ENCODE measurements at places on chromosomes 11 and 22. TPM values are rescaled to one million over a fixed set of nuclear protein-coding genes. Genes with fewer than 3 reads are reported as not detected.
A peak's percentile ranks its signal among the peaks of the same experiment; 100 is the strongest.

The GDPD4 gene
- 0.13 TPM for total RNA-seq

The SPON1 gene
- total RNA-seq: 23.3 TPM

The OR51G2 gene
- not detected for total RNA-seq

The EMID1 gene
- 5.7 TPM for total RNA-seq

- H3K27me3 ChIP-seq: no peaks in the 10 kb centered on the region
- H3K4me3 ChIP-seq: peak overlapping the region; percentile 79
- H3K4me1 ChIP-seq: peaks cover 10% of the 10 kb centered on the region
- H3K36me3 ChIP-seq: peaks cover 6% of the 10 kb centered on the region
These were observed 688 bp downstream of the PTS start for GRCh38 chr11:112226831-112227401.

DNA sequence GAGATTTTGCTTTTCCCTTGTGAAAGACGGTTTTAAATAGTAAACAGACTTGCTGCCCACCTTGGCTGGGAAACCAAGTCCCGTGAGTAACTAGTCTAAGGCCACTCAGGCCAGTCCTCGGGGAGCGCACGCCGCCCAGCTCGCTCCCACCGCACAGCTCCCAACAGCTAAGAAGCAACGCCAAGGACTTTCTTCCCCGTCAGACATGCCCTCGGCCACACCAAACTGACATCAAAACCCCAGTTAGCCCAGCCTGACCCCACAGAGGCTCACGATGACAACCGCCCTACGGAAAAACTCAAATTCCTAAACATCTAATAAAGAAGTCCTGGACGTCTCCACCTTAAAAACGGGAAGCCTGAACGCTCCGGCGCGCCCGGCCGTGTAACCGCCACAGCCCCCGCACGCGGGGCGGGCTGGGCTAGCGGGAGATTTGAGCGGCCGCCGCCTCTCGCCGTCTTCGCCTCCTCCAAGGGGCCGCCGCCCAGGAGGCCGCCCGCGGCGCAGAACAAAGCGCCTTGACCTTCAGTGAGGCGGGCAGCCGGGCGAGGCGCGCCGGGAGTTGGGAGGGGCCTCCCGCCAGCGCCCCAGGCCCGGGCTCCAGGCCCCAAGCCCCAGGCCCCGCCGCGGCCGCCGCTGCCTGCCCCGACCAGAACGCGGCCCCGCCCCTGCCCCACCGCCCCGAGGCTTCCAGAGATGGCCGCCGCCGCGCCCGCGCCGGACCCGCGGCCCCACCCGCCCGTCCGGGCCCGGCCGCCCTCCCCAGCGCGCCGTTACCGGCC is 486 bp downstream of the NAP1L4 start:
- H3K4me1 ChIP-seq: peaks cover 18% of the 10 kb centered on the region
- peaks cover 9% of the 10 kb centered on the region for H3K36me3 ChIP-seq
- H3K4me3 ChIP-seq: peak overlapping the region; percentile 88
- DNase-seq: no peak

- H3K36me3 ChIP-seq: no peaks in the 10 kb centered on the region
- DNase-seq: no peak
- H3K4me3 ChIP-seq: no peak overlapping the region
- peaks cover 9% of the 10 kb centered on the region for H3K4me1 ChIP-seq
- no peaks in the 10 kb centered on the region for H3K27me3 ChIP-seq
- no peak overlapping the region for H3K27ac ChIP-seq
These were observed 155.7 kb downstream of the SNX19 start for GRCh38 chr11:130760515-130761125.

GRCh38 chr22:32020117-32020516 is 22.9 kb upstream of the SLC5A1 start:
- no peaks in the 10 kb centered on the region for H3K36me3 ChIP-seq
- H3K4me3 ChIP-seq: no peak overlapping the region
- no peaks in the 10 kb centered on the region for H3K27me3 ChIP-seq
- H3K27ac ChIP-seq: no peak overlapping the region
- H3K4me1 ChIP-seq: no peaks in the 10 kb centered on the region

- H3K27me3 ChIP-seq: peaks cover 4% of the 10 kb centered on the region
- peak; percentile 55 for DNase-seq
- peak overlapping the region; percentile 67 for H3K27ac ChIP-seq
- peaks cover 33% of the 10 kb centered on the region for H3K4me1 ChIP-seq
- no peaks in the 10 kb centered on the region for H3K36me3 ChIP-seq
These were observed 848 bp downstream of the HEPN1 start for GRCh38 chr11:124919898-124920297.

DNA sequence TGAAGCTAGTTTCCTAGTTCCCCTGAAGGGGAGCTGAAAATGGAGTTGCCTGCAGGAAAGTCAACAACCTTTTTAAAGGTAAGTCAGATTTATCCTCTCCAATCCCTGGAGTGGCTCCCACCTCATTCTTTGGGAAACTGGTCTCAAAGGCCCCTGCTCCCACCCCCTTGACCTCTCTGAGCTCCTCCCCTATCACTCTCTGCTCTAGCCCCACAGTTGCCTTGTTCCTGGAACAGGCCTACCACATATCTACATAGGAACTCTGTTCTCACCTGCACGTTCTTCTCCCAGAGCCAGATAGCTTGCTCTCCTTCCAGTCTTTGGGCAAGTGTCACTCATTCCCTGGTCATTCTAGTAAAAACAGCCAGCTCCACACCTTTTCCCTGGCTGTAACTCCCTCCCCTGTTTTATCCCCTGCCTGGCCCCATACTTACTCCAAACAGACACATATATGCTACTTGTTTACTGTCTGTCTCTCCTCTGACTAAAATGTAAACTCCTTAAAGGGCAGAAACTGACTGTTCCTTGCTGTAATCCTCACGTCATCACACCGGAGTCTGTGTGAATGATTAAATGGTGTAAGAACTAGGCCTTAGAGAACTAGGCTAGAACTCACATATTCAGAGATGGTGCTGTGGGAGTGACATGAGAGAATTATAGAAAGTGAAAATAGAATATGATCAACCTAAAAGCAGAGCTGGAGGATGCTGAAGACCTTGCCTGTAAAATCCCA is 53.3 kb downstream of the TCF20 start:
- H3K4me3 ChIP-seq: no peak overlapping the region
- DNase-seq: no peak
- no peaks in the 10 kb centered on the region for H3K27me3 ChIP-seq
- H3K36me3 ChIP-seq: peaks cover 31% of the 10 kb centered on the region

- H3K4me3 ChIP-seq: no peak overlapping the region
- peak overlapping the region; percentile 80 for H3K27ac ChIP-seq
- H3K4me1 ChIP-seq: no peaks in the 10 kb centered on the region
These were observed 1.9 kb upstream of the MMP1 start for GRCh38 chr11:102799681-102800340.

DNA sequence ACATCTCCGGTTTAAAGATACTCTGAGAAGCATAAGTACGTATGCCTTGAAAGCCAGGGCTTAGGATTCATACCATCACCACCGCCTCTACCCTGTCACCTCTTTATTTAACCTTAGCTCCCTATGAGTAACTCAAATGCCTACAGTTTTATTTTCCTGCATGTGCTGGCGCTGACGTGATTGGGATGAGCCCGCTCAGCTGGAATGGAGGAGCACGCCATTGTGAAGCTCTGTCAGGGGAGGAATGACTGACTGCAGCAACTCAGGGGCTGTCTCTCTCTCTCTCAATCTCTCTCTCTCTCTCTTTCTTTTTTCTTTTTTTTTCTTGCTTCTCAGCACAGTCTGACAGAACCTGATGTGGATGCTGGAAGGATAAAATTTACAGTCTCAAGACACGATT is 12.4 kb downstream of the CAVIN3 start:
- no peak for DNase-seq
- no peak overlapping the region for H3K27ac ChIP-seq
- no peaks in the 10 kb centered on the region for H3K36me3 ChIP-seq

GRCh38 chr22:36999463-36999862 is 19.8 kb downstream of the TST start:
- peaks cover 10% of the 10 kb centered on the region for H3K27me3 ChIP-seq
- no peaks in the 10 kb centered on the region for H3K4me1 ChIP-seq
- no peak overlapping the region for H3K4me3 ChIP-seq
- no peak overlapping the region for H3K27ac ChIP-seq
- H3K36me3 ChIP-seq: no peaks in the 10 kb centered on the region
- DNase-seq: no peak

DNA sequence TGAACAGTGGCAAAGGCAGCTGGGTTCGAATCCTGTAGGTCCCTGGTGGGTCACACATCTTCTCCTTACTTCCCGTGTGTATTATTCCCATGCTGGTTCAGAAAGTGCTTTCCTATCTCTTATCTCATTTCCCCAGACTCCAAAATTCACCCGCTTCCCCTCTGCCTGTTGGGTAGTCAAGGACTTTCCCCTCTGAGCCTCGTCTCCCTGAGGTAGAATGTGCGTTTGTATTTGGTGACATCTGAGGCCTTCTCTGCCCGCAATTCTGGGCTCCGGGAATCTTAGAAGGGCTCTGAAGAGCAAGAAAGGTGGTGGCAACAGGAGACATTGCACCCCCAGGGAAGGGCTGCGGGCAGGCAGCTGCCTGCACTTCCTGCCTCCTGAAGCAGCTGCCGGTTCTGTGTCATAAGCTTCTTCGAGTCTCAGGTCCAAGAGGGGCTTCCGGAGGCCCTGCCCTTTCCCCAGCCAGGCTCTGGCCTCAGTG is 5.9 kb downstream of the LRRC32 start:
- peaks cover 24% of the 10 kb centered on the region for H3K36me3 ChIP-seq
- H3K4me1 ChIP-seq: peaks cover 50% of the 10 kb centered on the region
- H3K27ac ChIP-seq: peak overlapping the region; percentile 4
- H3K4me3 ChIP-seq: no peak overlapping the region

- no peaks in the 10 kb centered on the region for H3K36me3 ChIP-seq
- no peak overlapping the region for H3K4me3 ChIP-seq
- H3K27ac ChIP-seq: no peak overlapping the region
- no peaks in the 10 kb centered on the region for H3K27me3 ChIP-seq
These were observed 20.1 kb downstream of the PRDM11 start for GRCh38 chr11:45166604-45166897.

DNA sequence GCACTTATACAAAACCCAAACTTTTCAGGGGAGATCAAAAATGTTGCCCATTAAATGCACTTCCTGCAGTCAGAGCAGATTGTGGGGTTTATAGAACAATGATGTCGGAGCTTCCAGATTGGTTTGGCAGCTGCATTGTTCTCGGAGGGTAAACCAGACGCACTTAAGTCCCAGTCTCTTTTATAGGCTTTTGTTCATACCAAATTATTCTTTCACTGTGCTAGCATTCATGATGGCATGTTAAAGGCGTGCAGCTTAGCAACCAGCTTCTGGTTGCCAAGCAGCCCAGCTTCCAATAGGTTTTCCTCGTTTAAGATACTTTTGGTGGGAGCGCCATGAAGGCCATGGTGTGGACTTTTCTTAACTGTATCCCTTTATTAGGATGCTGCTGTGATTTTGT is 40.9 kb downstream of the ZC3H12C start:
- no peak overlapping the region for H3K4me3 ChIP-seq
- no peaks in the 10 kb centered on the region for H3K36me3 ChIP-seq
- DNase-seq: peak; percentile 28
- H3K27ac ChIP-seq: no peak overlapping the region
